ENCODE measurements at places on chromosomes 5 and 9.

GRCh38 chr9:21936161-21936560, 58.0 kb downstream of the CDKN2A start:
- DNase-seq, result no peak

- no peak for DNase-seq
Measured at GRCh38 chr9:110815361-110815760, 146.8 kb downstream of the MUSK start.

- DNase-seq, result no peak
Measured at GRCh38 chr5:101878190-101878589, 417.9 kb downstream of the SLCO4C1 start.

GRCh38 chr9:38421498-38422211, 2.6 kb downstream of the IGFBPL1 start:
- no peak for DNase-seq

DNA sequence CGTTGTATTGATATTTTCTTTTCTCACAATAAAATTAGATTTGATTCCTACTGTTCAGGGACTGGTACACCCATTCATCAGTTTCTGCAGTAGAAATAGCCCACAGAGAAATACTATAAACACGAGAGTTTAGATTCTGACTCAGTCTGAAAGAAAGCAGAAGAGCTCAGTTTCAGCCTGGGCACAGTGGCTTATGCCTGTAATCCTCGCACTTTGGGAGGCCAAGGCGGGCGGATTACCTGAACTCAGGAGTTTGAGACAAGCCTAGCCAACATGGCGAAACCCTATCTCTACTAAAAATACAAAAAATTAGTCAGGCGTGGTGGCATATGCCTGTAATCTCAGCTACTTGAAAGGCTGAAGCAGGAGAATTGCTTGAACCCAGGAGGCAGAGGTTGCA, 8.6 kb downstream of the ITK start:
- DNase-seq, result no peak

- DNase-seq, result no peak
Measured at GRCh38 chr5:148846930-148847329, 20.5 kb downstream of the ADRB2 start.

DNA sequence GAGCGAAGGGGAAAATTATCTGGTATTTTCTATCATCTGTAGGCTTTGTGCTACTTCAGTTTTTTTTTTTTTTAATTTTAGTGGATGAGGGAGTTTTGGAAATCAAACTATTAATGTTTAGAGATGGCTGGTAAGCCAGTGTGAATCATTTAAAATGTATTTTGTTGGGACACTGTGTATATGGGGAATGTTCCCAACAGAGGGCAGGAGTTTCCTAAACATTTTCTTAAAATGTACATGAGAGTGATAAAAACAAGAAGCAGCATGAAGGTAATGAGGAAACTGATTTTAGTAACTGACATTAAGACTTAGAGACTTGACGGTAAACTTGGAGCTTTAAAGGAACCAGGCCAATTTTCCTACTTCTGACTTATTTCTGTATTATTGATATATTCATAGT, 68.2 kb upstream of the ITGA2 start:
- DNase-seq, result no peak

All from GOT3 (cell line).